ENCODE measurements at places on chromosomes 1 and 21.

- DNase-seq: no peak
These were observed 269.2 kb downstream of the USH2A start for GRCh38 chr1:216154063-216154462.

DNA sequence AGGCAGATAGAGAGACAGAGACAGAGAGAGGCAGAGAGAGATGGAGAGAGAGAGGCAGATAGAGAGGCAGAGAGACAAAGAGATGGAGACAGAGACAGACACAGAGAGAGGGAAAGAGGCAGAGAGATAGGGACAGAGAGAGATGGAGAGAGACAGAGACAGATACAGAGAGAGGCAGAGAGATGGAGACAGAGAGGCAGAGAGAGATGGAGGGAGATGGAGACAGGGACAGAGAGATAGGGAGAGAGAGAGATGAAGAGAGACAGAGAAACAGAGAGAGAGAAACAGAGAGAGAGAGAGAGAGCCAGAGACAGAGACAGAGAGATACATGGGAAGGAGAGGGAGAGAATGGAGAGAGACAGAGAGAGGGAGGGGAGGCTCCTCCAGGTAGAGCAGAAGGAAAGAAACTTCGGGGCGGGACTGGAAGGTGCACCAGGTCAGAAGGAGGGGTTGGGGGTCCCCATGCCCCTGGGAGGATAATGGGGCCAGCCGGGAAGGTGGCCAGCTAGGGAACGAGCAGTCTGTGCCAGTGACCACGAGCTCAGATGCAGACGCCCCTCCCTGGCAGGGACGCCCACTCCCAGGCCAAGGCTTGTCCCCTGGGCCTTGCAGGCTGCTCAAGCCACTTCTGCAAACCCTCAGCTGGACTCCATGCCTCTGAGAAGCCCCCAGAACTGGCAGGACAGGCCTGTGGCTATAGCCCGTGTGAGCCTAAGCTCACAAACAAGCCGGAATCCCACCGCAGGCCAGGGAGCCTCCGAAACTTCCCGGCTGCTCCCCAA lies 3.3 kb downstream of the FNDC10 start:
- no peak for DNase-seq

GRCh38 chr1:86325264-86325663 lies 70.9 kb downstream of the ODF2L start:
- no peak for DNase-seq

GRCh38 chr1:112548547-112548946 lies 39.8 kb downstream of the WNT2B start:
- no peak for DNase-seq

- DNase-seq: no peak
These were observed 93.7 kb downstream of the CTH start for GRCh38 chr1:70504821-70505193.

DNA sequence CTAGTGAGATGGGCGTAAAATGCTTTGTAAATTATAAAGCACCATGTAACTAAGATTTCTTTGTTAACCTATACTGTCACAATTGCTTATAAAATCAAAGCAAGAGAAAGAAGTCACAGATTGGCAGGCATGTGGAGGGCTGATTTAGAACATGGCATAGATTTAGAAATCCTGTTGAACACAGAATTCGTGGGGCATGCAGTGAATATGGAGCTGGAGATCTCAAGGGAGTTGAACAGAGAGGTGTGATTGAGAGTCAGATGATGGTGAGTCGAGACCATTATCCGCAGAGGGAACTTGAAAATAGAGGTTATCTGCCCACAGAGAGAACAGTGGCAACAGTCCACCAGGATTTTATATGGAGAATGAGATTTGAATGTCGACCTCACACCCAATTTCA lies 27.6 kb downstream of the PBX1 start:
- no peak for DNase-seq

DNA sequence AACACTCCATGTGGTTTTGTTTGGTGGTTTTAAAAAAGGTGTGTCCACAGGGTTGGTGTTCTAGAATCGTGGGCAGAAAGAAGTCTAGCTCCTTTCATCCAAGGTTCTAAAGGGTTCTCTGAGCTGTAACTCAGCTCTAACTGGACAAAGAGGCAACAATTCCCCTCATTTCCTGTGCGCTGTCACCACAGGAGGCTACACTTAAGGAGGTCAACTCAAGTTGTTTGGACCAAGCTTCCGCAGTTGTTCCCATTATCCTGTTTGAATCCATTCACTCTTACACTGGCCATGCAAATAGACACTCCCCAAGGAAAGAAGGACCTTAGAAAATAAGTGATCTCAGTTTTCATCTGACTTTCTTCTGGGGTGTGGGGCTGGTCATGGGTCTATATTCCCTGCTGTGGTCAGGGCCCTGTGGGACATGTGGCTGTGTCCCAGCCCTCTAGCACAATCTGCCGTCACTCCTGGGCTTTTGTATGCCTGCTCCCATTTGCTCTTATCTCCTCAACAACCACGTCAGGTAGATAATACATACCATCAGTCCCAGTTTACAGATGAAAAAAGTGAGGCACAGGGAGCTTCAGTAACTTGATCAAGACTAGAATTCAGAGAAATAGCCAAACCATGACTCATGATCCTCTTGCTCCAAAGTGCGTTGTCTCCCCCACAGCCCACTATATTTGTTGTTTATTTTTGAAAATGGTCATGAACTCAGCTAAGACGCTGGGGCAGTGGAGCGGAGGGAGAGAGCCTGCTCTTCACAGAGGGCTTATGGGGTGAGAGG lies 103.6 kb downstream of the RHOU start:
- DNase-seq: no peak

- DNase-seq: no peak
These were observed 361.0 kb downstream of the ADGRL2 start for GRCh38 chr1:82161700-82162141.

- DNase-seq: no peak
These were observed 5.5 kb downstream of the SH2D2A start for GRCh38 chr1:156811168-156811567.

DNA sequence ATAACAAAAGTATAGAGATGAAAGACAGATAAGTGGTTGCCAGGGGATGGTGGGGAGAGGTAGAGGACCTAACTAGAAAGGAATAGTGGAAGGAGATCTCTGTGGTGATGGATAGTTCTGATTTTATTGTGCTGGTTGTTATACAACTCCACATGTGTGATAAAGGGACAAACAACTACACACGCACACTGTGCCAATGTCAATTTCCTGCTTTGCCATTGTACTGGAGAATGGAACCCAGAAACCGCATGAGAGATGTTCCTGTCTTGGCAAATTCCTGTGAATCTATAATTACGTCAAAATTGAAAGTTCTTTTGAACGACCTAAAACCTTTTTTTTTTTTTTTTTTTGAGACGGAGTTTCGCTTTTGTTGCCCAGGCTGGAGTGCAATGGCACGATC lies 11.0 kb downstream of the TNFRSF9 start:
- no peak for DNase-seq

- DNase-seq: no peak
These were observed 55.0 kb upstream of the HMCN1 start for GRCh38 chr1:185679220-185679619.

DNA sequence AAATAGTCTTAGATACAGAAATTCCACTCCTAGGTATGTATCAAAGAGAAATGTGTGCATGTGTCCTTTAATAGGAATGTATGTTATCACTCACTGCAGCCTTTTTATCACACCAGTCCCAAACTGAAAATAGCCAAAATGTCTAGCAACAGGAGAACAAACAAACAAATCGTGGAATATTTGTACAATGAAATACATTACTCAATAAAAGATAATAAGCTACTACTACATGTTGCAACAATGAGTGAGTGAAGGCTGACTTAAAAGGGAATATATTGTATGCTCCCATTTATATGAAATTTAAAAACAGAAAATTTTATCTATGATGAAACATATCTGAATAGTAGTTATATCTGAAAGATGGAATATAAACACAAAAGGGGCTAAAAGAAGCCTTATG lies 212.1 kb upstream of the PLD5 start:
- no peak for DNase-seq

DNA sequence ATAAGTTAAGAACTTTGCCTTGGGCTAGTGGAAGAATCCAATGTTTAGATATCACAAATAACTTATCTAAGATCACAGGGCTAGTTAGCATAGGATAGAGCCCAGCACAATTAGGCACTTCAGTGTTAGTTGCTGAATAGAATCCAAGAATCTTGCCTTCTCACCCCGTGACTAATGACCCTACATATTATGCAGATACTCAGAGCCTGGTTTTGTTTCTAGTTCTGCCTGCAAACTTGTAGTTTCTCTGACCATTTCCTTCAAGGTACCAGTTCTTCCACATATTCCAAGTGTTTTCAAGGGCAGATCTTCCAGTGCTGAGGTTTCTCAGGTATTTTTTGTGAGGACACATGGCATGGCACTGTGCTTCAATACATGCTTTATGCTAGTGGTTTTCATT lies 239.3 kb downstream of the KCNK2 start:
- DNase-seq: no peak

- DNase-seq: no peak
These were observed 204.7 kb downstream of the LHX8 start for GRCh38 chr1:75338616-75339483.

DNA sequence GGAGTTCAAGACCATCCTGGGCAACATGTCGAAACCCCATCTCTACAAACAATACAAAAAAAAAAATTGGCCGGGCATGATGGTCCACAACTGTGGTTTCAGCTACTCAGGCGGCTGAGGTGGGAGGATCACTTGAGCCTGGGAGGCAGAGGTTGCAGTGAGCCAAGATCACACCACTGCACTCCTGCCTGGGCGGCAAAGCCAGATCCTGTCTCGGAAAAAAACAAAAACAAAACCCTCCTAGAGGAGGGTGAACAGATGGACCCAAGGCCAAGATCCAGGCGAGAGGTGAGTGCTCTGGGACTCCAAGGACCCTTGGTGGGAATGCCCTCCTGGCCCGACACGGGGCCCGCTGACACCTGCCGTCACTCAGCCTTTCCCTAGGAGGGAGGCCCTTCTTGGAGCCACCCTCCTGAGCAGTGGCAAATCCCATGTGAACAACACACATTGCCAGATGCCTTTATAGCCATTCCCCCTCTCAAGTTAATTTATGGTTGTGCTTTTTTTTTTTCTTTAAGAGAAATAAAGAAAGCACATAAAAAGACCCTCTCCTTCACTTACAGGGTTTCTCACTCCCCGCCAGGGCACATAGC lies 380 bp downstream of the TFF2 start:
- DNase-seq: no peak

DNA sequence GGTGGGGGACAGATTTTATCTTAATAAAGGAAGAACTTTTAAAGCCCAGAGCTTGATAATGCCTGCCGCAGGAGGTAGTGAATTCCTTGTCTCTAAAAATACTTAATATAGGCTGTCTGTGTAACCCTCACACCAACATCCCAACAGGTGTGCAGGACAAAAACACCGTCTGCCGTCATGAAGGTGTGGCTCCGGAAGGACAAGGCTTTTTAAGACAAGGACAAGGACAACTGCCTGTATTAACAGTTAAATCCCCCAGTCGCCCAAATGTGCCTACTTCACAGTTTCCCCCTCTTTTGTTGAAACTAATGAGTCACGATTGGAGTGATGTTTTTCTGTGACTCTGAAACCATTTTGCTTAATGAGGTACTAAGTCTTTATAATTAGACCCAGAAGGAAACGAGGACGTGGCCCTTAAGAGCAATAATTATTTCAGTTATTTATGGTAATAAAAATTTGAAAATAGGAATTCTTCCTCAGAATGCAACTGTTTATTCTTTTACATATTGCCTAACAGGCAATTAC lies 27.3 kb upstream of the SPATA6 start:
- no peak for DNase-seq

DNA sequence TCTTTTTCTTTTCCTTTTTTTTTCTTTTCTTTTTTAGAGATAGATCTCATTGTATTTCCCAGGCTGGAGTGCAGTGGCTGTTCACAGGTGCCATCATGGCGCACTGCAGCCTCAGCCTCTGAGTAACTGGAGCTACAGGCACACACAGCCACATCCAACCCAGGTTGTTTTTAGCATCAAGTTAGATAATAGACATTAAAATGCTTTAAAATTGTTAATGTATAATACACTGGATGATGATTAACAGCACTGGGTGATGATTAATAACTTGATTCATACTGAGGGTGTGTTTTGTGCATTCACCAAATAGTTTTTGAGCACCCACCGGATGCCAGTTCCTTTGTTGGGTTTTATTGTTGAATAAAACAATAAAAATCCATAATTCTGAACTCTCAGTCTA lies 75.2 kb downstream of the BEND5 start:
- DNase-seq: no peak

- no peak for DNase-seq
These were observed 31.1 kb upstream of the EYA3 start for GRCh38 chr1:28119556-28119955.

DNA sequence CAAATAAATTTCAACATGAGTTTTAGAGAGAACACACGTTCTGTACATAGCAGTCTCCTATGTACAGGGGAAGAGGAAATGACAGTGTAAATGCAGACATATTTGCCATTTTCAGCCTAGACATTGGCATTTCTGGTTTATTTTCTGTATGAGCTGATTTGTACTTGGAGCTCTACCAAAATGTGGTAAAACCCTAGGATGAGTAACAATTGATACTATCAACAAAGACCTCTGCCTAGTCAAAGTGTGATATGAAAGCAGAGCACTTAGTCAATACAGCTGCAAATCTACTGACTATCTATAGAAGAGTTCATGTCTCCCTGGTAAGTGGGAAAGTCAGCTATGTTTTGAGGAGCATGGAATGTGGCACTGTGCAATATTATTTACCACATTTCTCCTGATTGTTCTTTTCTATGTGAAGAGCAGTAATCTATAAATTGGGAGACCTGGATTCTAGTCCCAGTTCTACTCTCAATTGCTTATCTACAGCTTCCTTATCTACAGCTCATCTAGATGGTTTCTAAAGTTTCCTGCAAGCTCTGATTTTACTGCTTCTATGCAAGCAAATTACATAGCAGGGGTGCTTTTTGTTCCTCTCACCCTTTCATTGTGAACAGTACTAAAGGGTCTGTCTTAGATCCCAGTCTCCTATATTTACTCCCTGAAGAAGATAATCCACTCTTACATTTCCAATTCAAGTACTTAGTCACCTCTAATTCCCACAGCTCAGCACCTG lies 334.2 kb downstream of the NTNG1 start:
- no peak for DNase-seq

GRCh38 chr1:86084998-86085397 lies 71.6 kb downstream of the COL24A1 start:
- DNase-seq: no peak

GRCh38 chr21:34205811-34206571 lies 132.6 kb downstream of the MRPS6 start:
- no peak for DNase-seq

GRCh38 chr1:96804648-96805047 lies 83.1 kb downstream of the PTBP2 start:
- no peak for DNase-seq

GRCh38 chr1:21625390-21626190 lies 43.6 kb downstream of the RAP1GAP start:
- DNase-seq: no peak

DNA sequence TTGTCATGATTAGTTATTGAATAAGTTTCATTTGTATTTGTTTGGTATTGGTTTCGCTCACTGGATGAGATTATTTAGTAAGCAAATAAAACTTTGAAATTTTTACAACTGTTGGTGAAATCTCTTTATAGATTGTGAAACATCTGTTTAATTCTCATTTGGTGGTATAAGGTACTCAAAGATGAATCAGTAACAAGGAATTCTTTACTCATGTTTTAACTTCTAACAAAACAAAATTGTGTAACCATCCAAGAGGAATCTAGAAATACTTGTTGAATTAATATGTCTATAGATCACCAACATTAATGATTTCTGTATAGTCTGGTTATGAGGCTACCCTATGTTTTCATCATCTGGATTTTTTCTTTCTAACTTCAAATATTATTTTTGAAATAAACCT lies 62.8 kb upstream of the USP25 start:
- no peak for DNase-seq

- DNase-seq: no peak
These were observed 125.3 kb upstream of the NGF start for GRCh38 chr1:115463347-115463746.

All from D721Med (cell line).